ENCODE measurements at places on chromosomes 4 and X.

DNA sequence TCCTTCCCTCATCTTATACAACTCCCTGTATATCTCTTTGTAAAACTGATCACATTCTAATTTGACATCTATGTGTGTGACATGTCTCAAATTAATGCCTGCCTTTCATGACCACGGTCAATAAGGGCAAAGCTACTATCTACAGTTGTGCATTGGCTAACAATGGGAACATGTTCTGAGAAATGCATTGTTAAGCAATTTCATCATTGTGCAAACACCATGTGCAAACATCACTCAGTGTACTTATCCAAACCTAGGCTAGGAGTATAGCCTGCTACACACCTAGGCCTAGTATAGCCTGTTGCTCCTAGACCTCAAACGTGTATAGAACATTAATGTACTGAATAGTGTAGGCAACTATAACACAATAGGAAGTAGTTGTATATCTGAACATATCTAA is 95.0 kb downstream of the BANK1 start:
- DNase-seq = no peak

- no peak for DNase-seq
Measured at GRCh38 chr4:100582146-100582545, 64.3 kb upstream of the EMCN start.

DNA sequence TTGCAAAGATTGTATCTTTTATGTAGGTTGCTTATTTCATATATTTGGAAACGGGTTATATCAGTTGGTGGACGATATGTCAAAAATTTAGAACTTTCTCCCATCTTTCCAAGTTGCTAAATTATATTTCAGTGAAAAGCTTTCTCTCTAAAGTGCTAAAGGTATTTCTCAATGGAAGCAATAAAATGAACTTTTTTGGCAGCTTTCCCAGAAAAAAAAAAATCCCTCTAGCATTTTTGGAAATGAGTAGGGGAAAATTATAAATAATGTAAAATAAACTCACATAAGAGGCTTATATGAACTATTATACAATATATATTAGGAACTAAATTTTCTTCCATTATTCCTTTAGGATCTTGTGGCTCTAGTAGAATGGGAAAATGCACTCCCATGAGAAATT is 152.2 kb downstream of the GRID2 start:
- DNase-seq = no peak

DNA sequence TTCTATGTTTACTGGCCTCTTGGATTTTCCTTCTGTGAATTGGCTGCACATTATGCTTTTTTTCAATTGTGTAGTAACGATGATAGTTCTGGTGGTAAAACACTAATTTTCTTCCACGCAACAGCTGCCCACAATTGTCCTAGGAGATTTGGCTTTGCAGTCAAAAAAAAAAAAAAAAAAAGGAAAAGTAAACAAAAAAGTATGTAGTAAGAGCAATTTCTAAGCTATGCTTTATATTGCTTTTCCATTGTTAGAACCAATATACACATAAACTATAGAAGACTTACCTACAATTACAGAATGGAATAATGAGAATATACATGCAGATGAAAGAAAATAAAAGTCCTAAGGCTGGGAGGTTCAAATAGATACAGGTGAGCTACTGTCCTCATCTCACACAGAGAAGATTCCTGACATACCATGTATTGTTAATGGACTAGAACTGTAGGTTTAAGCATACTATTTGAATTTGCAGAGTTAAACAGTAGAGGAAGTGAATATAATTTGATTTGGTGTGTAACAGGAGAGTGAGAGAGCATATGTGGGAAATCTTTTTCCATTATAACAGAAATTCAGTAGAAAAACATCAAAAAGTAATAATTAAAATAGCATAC is 976.2 kb downstream of the RAB28 start:
- no peak for DNase-seq

All from NCI-H1092 treated with DMSO at 0.1 percent for 48 hours (cell line).